KG1 (cell line): ENCODE measurements at places on chromosomes 5 and 9.

GRCh38 chr9:37182718-37183117 lies 62.3 kb downstream of the ZCCHC7 start:
- DNase-seq = no peak

GRCh38 chr9:97405551-97405950 lies 6.3 kb upstream of the TDRD7 start:
- no peak for DNase-seq

GRCh38 chr9:138067613-138068367 lies 190.2 kb downstream of the CACNA1B start:
- DNase-seq = no peak

DNA sequence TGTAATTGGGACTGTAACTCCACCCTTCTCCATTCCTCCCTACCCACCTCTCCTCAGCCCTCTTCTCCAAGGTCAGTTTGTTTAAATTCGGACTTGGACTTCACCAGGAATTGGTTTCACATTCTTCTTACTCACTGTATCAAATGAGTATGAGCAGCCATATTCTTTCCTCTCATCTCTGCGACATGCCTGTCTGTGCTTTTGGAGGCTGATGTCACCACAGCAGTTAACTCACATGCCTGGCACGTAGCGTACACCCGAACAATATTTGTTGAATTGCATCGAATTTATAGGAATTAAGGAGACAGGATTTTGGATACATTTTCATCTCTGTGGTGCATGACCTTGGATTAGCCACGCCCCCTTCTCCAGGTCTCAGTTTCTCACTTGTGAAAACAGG lies 291.1 kb downstream of the ASTN2 start:
- no peak for DNase-seq

DNA sequence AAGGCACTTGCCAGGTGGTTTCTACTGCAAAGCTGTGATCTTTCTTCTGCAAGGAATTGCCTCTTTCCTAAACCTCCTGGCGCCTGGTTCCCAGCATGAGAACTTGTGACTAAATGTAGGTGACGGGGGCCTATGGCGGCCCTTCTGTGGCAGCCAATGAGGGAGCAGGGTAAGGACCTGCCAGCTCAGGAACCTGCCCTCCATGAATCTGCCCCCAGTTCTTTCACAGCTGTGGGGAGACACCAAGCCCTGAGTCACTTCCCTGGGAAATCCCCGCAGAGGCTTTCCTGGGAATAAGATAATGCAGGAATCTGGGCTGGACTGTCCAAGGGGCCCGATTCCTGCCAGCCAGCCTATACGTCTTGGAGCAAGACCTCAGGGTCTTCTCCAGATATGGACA lies 56.7 kb upstream of the CTNNA1 start:
- DNase-seq = no peak

DNA sequence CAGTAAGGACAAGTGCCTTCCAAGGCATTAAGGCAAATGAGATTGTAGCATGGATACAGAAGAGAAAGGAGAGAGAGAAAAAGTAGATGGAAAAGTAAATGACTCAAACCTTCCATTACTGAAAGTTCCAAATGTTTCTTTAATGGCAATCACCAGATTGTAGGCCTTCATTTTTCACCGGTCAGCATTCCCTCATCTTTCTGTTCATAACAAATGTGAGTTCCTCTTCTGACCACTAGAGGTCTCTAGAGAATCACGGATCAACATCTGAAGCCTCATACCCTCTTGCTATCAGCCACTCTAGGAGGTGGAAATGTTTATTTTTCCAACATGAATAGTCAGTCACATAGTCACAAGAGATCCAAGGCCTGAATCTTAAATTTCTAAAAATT lies 73.6 kb upstream of the RPS23 start:
- peak; percentile 40 for DNase-seq

- DNase-seq = no peak
Observed at GRCh38 chr5:178297751-178298150, 65.1 kb upstream of the PHYKPL start.

GRCh38 chr9:121283856-121284732 lies 16.1 kb downstream of the GSN start:
- no peak for DNase-seq

- DNase-seq = no peak
Observed at GRCh38 chr9:105757496-105758251, 63.3 kb downstream of the TMEM38B start.

- DNase-seq = no peak
Observed at GRCh38 chr5:87101321-87101720, 166.4 kb upstream of the RASA1 start.

GRCh38 chr5:164637931-164638521 lies 1132.6 kb downstream of the MAT2B start:
- DNase-seq = no peak

GRCh38 chr5:111364992-111365391 lies 140.8 kb downstream of the CAMK4 start:
- no peak for DNase-seq

- no peak for DNase-seq
Observed at GRCh38 chr9:78921341-78921740, 624.4 kb downstream of the PSAT1 start.

DNA sequence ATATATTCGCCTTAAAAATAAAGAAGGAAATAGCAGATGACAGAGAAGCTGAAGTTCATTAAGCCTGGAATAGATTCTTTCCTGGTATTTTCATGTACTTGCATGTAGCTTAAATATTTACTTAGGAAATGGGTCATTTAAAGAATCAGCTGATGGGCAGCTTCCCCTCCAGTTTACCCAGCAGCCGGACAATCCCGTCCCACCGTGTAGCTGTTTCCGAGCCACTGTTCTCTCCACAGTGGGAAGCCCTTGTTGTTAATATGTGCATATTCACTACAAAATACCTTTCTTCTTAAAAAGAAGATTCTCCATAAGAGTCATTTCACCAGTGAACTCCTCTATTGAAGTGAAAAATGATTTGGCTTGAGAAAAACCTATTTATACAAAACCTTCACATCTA lies 187.0 kb downstream of the FANCC start:
- no peak for DNase-seq

DNA sequence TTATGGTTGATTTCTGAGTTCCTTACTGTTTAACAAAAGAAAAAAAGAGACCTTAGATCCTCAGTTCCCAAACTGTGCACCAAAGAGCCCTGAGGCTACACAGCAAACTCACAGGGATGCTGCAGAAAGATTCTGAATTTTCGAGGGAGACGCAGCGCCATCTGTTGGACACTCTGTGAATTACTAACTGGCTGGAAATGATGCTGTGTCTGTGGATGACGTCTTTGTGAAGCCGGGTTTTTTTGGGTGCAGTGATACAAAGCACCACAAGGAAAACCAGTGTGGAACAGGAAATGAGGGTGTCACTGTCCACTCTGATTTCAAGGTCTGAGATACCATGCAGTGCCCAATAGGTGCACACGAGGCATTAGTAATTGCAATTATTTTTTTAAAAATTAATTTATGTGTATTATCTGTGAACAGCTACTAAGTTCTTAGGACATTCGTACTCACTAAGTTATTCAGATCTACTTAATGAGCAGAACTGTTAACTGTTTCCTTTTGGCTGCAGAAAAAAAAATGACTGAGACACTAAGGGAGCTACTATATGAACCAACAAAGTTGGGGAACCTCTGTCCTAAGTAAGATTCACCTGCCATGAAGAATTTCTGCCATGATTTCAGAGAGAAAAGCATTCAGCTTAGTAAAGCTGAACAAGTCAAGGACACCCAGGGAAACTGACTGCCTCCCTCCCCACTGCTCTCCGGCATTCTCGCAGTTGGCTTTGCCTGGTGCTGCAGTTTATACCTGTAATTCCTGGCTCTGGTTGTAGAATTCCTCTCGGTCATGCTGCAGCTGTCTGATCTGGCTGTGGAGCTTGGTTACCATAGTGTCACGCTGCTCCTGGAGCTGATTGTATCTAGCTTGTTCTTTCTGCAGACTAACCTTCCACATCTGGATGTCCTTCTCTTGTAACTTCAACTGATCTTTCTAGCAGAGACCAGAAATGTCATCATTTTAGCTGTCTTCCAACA lies 23.4 kb downstream of the SPACA9 start:
- peak; percentile 47 for DNase-seq
